ENCODE measurements at places on chromosomes 6 and 20.

GRCh38 chr6:109347779-109348178, 34.5 kb downstream of the CD164 start:
- DNase-seq, result no peak

DNA sequence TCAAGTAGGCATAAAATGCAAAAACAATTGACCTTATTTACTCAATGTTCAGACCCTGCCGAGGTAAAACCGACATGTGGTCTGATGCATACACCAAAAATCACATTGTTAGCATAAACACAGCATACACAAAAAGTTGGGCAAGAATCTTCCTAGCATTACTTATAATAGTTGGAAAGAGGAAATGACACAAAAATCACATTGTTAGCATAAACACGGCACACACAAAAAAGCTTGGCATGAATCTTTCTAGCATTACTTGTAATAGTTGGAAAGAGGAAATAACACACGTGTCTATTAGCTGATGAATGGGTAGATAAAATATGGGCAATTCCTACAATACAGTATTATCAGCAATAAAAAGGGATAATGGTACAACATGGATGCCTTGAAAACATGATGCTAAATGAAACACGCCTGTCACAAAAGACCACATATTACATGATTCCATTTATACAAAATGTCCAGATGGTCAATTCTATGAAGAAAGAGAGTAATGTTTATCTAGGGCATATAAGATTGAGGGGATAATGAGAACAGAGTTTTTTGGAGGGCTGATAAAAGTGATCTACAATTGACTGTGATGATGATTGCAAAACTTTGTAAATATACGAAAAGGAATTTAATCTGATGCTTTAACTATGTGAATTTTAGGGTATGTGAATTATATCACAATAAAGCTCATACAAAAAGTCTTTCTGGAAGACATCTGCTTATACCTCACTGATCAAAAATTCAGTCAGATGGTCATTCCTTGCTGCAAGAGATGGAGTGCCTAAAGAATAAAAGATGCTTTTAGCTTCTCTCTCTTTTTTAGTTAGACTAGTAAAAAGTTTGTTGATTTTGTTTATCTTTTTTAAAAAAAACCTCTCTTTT, 1019.5 kb upstream of the CITED2 start:
- DNase-seq, result no peak

DNA sequence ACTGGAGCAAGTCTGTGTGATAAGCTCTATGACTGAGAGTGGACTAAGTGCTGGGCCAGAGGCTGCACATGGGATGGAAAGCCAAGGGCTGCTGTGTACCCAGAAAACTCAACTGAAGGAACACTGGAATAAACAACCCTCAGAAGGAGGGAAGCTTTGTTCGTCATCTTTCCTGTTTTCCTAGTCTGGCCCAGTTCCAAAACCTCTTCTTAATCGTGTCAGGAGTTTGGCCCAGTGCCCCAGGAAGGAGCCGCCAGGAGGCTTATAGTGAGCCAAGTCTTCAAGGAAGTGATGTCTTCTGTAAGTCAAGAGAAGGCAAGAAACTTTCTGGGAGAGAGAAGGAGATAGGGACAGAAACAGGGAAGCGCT, 23.3 kb upstream of the TOP1 start:
- no peak for DNase-seq

DNA sequence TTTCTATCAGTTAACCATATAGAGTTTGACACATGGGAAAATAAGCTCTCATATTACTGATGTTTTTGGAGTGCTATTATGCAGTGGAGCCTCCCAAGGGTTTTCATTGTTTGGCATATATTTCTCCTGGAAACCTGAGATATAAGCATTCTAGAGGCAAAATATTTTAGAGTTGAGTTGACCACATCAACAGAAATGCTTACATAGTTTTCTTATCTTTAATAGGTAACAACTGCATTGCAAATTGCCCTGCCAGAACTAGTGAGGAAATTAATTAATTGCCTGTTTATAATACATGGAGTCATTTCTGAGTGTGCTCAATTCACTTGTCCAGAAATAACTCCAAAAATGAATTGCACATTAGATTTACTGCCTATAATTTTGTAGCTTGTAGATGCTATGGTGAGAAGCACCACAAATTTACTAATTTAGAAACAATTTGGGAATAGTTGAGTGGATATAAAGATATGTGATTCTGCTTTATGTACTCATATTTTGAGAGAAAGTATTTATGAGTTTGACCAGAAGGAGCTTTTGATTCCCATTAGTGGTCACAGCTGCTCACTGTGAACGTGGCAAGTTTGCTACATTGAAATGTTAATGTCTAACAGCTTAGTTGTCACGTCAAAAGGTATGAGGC, 288.7 kb downstream of the CD109 start:
- no peak for DNase-seq

GRCh38 chr6:16547587-16547986, 213.7 kb downstream of the ATXN1 start:
- no peak for DNase-seq

GRCh38 chr20:2280082-2280481, 15.7 kb upstream of the TGM3 start:
- peak; percentile 22 for DNase-seq

GRCh38 chr6:41716516-41717391, 18.7 kb downstream of the TFEB start:
- DNase-seq, result no peak

- DNase-seq, result no peak
Measured at GRCh38 chr20:58559368-58559729, 44.1 kb upstream of the APCDD1L start.

GRCh38 chr20:23121751-23122320, 35.7 kb upstream of the CD93 start:
- no peak for DNase-seq

DNA sequence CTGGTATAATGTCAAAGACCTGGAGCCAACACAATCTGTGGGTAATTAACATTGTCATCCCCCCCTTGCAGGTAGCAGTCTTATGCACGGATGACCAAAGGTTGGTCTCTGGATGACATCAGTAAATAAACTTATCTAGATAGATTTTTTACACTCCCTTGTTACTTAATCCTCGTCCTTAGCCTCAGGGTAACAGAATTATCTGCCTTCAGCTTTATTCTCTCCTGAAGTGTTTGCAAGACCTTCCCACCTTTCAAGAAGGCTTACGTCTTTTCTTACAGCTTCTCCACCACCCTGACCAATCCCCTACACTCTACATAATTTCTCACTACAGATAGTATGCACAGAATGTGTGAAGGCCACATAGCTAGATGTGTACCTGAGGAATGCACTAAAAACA, 434.8 kb upstream of the HTR1E start:
- no peak for DNase-seq

GRCh38 chr6:143839196-143839595, 3.9 kb upstream of the LTV1 start:
- no peak for DNase-seq

- DNase-seq, result no peak
Measured at GRCh38 chr6:117007659-117008058, 130.6 kb downstream of the RFX6 start.

DNA sequence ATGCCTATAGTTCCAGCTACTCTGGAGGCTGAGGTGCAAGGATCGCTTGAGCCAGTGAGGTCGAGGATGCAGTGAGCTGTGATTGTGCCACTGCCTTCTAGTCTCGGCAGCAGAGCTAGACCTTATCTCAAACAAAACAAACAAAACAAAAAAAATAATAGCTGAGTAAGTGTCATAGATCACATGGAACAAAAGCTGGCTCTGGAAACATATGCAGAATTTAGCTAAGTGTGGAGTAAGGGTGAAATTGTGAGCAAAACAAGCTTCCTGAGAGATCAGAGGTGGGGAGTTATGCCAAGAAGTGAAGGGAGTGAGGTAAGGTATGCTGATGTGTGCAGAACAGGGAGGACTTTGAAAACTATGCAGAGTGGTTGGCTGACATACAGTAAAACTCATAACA, 18.7 kb downstream of the SGK1 start:
- no peak for DNase-seq

- no peak for DNase-seq
Measured at GRCh38 chr6:18795726-18796125, 408.6 kb downstream of the RNF144B start.

All from CMK (cell line).